NCI-H1105 (cell line): ENCODE measurements at places on chromosomes 1 and 21.
A peak's percentile ranks its signal among the peaks of the same experiment; 100 is the strongest.

DNA sequence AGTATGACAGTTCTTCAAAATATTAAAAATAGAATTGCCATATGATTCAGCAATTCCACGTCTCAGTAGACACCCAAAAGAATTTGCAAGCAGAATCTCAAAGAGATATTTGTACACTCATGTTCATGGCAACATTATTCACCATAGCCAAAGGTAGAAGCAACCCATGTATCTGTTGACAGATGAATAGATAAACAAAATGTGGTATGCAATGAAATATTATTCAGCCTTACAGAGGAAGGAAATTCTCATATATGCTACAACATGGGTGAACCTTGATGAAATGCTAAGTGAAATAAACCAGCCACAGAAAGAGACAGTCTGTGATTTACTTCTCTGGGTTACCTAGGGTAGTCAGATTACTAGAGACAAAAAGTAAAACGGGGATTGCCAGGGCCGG is 47.0 kb downstream of the NAV1 start:
- DNase-seq: no peak

DNA sequence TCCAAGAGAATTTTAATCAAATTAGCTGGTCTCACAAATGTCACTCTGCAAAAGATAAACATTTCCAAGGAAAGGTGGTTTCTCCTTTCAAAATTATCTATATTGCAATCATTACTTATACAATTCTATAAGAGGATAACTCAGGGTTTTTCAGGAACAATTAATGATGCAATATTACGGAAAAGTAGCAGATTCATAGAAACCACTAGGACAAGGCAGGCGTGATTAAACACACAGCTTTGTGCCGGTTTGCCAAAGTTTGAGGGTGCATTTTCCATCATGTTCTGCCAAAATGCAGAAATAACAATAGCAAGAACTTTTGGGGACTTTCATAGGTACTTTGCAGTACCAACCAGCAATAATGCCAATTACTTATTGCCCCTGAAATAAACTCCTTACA is 605 bp downstream of the TNFRSF9 start:
- no peak for DNase-seq

DNA sequence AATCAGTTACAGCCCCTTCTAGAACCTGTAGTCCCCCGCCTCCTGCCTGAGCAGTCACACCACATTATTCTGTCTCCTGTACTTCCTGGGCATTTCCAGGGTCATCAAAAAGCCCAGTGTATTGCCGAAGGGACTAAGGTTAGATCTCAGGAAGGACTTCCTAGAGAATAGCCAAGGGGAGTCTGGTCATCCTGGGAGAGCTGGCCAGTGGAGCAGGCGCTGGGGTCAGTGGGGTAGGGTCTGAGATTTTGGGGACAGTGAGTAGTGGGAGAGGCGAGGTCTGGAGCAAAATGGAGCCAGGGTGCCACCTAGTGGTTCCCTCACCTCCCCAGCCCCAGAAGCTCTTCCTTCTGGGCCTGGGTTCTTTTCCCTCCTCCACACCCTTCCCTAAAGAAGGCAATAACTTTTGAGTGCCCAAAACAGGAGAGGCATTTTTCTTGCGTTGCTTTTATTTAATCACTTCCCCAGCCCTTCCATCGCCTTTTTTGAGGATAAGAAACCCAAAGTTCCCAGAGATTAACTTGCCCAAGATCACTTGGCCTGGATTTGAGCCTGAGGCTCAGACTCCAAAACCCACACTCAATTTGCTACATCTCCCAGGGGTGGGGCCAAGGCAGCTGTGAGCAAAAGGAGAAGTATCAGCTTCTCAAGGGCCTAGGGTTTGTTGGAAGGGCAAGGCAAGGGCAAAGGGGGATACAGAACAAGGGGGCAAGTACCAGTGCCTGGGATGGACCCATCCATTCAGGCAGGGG is 7.3 kb upstream of the PMVK start:
- peak; percentile 34 for DNase-seq

- DNase-seq: no peak
These were observed 170.7 kb downstream of the IER5 start for GRCh38 chr1:181259026-181259745.

GRCh38 chr21:19914028-19914427 is 1084.2 kb upstream of the NCAM2 start:
- DNase-seq: no peak

DNA sequence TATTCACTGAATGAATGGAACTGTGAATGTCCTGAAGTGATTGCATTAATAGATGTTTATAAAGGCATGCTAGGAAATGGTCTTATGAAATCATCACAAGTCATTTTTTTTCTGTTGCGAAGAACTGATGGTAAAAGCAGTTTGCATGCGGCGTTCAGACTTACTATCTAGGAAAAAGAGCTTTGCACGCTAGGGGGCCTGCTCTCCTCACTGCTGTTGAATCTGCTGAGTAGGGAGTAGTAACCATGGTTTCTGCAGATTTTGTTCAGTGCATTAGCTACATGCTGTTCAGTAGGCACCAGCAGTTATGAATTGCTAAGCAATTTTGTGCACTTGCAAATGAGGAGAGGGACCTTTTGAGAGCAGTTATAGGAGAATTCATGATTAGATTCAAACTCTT is 57.9 kb downstream of the CENPF start:
- DNase-seq: no peak

DNA sequence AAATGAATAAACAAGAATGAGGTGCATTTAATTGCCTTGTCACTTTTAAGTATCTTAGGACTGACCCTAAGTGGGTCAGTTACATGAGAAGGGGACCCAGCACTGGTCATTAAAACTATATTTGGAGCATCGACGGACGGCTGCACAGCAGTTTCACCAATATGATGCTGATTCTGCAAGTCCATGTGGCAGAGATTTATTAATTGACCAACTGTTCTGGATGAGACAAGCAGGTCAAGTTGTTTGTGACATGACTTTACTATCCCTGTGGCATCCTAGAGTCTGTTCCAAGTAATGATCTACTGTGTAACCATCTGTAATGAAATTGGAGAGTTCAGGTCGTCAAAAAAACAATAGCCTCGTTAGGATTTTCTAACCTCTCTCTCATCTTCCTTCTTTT is 9.5 kb downstream of the AMPD1 start:
- DNase-seq: no peak

DNA sequence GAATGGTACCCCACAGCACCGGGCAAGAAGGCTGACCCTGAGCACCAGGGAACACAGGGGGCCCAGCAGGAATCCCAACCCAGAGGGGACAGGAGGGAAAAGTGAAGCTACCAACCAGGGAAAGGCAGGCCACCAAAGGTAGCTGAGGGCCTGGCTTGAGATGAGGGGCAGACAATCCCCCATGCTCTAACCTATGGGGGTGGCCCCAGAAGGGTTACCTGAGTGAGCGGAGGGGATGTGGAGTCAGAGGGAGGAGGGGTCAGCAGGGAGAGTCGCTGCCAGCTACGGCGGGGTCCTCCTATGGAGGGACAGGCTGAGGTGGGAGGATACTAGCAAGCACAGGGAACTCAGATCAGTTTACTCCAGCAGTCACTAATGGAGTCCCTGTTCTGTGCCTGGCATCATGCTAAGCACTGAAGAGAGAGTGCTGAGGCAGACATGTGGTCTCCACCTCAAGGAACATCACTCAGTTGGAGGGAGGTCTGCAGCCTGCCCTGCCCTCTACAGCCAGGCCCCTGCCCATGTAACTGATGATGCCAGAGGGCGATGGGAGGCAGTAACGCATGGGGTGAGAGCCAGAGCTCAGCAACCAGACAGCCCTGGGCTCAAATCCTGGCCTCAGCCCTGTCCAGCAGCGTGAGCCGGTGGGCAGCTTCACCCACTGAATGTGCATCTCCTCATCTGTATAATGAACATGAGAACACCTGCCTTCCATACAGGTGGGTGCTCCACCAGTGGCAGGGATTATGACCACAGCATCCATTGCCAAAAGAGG is 21.3 kb downstream of the CYB5RL start:
- DNase-seq: no peak

DNA sequence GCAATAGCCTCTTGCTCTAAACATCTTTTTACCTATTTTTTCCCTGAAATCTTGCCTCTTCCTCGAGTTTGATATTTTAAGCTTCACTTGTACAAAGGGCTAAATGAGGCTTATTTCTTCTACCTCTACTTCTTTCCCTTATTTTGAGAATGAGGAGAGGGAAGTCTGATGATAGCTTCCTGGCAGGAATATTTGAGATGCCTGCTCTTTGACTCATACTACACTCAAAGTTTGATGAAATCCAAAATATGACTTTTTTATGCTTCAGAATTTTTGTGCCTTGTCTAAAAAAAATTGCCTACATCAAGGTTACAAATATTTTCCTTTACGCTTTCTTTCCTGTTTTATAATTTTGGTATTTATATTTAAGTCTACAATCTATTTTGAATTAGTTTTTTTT is 624.4 kb upstream of the PLXNA2 start:
- DNase-seq: no peak

DNA sequence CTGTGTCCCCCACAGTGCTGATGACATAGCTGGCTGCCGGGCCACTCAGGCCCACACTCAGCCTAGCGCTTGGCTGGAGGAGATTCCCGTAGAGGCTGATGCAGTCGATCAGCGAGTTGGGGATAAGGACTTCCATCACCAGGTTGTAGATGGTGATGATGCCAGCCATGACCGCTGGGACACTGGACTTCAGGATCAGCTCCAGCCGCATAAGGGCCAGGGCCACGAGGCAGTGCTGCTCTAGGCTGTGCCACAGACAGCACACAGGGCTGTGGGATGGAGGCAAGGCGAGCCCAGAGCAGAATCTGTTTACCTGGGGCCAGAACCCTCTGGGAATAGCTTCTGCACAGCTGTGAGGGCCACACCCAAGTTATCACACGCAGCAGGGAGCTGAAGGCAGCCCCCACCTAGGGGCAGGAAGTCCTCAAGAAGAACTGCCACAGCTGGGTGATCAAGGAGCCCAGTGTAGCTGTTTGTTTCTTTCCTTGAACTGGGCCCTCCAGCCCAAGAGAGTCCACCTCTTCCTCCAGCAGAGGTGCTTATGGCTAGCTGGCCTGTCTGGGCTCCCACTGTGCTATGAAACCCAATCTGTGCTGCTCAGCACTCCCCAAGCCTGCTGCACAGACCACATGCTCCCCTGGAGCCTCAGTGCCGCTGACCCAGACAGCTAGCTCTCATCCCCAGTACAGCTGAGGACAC is 6.2 kb downstream of the SLC2A1 start:
- DNase-seq: no peak

DNA sequence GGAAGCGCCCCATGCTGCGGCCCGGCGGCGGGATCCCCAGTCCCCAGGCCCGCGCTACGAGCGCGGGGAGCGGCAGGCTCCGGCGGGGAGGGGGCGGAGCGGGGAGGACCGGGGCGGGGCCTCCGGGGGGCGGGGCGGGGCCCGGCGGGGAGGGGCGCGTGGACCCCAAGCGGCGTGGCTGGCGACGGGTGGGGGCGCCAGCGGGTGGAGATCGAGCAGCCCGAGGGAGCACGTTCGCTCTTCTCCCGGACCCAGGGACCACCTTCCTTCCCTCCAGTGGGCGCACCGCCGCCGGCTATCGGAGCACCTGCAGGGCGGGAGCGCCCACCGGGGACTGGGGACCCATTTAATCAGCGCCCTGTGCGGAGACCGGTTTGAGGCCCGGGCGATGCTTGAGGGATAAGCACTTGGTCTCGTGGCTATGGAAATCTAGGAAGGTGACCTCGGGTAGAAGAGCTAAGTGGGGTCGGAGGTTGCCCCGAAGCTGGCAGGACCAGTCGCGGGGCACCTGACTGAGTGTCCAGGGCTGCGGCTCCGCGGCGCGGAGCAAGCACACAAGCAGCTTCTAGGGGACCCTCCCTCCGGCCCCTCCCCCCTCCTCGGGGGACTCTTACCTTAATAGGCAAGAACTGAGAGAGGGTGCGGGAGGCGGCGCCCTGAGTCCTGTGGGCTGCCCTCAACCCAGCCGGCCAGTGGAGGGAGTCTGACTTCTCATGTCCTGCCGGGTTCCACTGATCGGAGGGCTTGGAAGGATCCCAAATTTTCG is at the start of gene TSPAN2:
TSS of gene TSPAN2 (minus strand) at position 84 of the 766 bp plus-strand sequence. CDS start at position 13, 71 bp downstream.
- peak; percentile 69 for DNase-seq

- DNase-seq: no peak
These were observed 11.0 kb downstream of the SH3BGRL3 start for GRCh38 chr1:26290882-26291261.

DNA sequence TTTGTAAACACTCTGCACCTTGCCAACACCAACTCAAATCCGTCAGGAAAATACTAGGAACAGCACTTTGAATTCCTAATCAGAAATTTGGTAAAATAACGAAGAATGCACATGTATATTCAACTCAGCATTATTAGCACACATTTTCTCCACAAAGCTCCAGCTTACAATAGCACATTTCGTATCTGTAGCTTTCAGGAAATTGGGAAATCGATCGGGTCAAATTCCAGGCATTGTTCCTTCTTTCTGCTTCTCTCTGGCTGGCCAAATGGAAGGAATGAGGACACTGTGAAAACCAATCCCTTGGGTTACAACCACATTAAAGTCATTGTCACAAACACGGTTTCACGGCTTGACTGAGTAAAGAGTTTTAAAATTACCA is 58.6 kb downstream of the NPHP4 start:
- no peak for DNase-seq

DNA sequence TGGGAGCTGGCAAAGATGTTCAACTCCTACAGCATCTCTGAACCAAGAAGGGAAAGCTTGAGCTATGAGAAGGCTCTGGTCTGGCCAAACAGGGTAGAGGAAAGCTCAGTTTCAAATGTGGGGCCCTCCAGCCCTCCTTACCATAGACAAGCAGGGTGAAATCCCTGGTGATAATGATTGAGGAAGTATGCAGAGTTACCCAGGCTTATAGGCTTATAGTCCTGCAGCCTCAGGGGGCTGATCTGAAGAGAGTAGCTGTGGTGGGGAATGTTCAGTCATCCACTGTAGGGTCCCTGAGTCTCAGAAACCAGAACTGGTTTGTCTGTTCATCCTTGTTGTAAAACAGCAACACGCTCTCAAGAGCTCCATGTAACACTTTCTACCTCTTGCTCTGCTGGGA is 19.8 kb upstream of the LY9 start:
- DNase-seq: no peak

DNA sequence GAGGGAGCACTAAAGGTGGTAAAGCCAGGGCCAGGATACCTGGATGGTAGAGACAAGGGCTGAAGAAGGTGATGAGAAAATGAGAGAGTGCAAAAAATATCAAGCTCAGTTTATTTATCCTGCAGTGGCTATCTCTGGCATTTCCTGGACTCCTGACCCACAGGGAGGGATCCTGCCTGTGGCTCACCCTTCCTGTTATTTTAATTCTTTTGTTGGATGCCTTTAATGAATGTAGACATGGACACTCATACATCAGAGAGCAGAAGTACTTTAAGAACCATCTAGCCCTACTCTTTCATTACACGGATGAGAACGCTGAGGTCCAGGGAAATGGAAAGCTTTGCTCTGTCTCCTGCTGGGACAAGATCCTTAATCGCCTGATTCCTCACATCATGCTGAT is 20.6 kb downstream of the JUN start:
- no peak for DNase-seq
